Activated CD4-positive, alpha-beta T cell treated with anti-CD3 and anti-CD28 coated beads for 1 hour (primary cell): ENCODE measurements at places on chromosomes 16 and 17.

DNA sequence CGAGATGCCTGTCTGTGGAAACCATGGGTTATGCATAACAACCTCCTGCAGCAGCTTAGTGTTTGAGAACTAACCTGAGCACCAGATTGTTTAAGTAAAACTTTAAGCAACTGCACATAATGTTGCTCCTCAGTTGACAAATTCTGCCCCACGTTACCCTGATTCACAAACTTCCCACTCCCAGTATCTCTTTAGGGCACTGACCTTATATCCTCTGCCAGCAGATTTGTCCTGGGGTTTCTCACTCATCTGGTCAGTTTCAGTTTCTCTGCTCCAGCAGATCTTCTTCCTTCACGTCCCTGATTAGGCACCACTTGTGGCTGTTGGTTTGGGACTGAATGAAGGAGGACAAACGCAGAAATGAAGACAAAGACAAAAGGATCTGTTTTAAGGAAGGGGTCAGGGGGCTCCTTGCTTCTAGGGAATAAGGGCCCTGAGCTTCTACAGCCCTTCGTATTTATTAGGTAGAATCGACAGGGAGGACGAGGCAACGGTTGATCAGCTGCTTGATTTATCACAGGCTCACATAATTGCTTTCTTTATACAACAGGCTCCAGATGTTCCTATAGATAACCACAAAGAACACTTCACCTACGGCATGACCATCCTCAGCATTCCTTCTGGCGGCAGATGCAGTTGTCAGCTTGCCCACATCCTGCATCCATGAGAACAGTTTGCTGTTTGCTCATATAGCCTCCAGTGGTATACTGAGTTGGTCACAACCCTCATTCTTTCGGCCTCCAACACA is 13.5 kb upstream of the ZNF689 start:
- DNase-seq, result no peak

GRCh38 chr17:1164935-1165556 is 14.7 kb downstream of the ABR start:
- no peak for DNase-seq

GRCh38 chr16:85391769-85392583 is 221.1 kb upstream of the GSE1 start:
- no peak for DNase-seq

DNA sequence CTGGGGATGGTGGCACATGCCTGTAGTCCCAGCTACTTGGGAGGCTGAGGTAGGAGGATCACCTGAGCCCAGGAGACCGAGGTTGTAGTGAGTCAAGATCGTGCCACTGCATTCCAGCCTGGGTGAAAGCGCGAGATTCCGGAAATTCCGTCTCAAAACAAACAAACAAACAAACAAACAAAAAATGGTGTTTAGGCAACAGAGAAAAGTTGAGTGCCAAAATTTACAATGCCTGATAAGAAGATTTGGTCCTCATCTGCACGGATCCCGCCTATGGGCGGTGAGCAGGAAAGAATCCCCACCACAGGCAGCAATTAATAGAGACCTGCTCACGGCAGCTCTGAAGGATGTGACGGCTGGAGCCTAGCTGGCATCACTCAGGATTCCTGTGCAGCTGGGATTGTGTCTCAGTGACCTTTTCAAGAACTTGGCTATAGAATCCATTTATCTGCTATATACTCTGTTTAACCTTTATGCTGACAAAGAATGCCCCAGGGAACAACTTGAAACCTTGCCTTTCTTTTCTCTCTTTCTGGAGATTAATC is 14.0 kb upstream of the TEX2 start:
- DNase-seq, result no peak

DNA sequence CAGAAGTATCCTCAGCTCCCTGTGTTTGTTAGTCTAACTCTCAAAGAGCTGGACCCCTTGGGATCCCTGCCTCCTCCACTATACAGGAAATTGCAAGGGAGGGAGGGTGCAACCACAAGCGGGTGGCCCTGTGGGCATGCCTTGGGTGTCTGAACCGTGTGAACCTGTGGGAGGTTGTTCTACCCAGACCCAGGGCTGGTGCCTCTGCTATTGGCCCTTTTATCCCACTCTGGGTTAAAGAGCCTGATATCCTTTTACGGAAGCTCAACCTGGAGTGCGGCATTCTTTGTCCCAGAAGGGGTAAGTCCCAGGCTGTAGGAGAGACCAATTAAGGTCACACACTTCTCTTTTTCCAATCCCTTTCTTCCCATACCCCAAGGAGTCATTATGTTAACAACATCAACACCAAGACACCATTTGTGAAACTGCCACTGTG is 53.4 kb downstream of the ARSG start:
- DNase-seq, result peak; percentile 15

- DNase-seq, result no peak
Measured at GRCh38 chr16:13795131-13795530, 124.8 kb upstream of the ERCC4 start.

- DNase-seq, result no peak
Measured at GRCh38 chr16:84119368-84119767, 2.6 kb upstream of the MBTPS1 start.

DNA sequence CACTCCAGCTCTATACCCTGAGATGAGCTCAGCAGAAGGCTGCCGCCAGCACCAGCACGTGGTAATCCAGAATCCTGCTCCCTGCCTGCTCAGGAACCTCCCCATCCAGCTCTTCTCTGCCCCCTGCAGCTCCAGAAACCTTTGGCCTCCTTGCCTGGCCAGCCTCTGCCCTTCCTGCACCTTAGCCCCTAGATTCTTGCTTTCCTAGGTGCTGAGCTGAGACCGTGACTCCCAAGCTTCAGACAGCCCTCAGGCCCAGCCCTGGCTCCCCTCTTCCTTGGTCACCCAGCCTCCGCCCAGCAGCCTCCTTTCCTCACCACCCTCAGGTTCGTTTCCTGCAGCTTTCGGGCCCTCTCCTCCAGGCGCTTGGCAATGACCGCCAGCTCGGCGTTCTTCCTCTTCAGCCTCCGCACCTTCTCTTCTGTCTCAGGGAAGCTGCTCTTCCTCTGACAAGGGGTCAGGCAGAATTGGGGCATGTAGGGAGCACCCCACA is 2.6 kb downstream of the TSPOAP1 start:
- peak; percentile 12 for DNase-seq

DNA sequence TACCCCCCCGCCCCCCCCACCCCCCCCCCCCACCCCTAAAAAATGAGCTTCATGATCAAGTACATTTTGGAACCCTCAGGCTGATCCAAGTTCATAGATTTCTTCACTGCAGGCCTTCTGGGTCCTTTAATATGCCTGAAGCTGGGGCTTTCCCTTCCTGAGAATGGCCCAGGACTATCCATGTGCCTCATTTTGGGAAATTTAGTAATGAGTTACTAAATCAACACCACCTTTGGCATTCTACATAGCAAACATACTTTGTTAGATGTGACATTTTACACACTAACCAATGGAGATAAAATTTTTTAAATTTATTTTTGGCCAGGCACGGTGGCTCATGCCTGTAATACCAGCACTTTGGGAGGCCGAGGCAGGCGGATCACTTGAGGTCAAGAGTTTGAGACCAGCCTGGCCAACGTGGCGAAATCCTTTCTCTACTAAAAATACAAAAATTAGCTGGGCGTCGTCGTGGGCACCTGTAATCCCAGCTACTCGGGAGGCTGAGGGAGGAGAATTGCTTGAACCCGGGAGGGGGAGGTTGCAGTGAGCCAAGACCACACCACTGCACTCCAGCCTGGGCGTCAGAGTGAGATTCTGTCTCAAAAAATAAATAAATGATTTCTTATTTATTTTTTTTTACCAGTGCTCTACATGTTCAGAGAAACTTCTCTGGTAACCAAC is 14.0 kb downstream of the HERPUD1 start:
- DNase-seq, result no peak

GRCh38 chr16:85396879-85397871 is 215.9 kb upstream of the GSE1 start:
- no peak for DNase-seq

DNA sequence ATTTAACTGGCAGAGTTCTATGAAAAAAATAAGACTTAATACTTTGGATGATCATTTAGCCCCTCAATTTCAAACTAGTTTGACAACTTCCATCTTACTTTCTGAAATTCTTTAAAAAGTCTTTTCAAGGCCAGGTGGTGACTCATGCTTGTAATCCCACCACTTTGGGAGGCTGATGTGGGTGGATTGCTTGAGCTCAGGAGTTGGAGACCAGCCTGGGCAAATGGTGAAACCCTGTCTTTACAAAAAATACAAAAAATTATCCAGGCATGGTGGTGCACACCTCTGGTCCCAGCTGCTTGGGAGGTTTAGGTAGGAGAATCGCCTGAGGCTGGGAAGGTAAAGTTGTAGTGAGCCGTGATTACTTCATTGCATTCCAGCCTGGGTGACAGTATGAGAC is 154.4 kb downstream of the TANC2 start:
- no peak for DNase-seq

- no peak for DNase-seq
Measured at GRCh38 chr16:51756447-51757123, 605.5 kb upstream of the SALL1 start.

DNA sequence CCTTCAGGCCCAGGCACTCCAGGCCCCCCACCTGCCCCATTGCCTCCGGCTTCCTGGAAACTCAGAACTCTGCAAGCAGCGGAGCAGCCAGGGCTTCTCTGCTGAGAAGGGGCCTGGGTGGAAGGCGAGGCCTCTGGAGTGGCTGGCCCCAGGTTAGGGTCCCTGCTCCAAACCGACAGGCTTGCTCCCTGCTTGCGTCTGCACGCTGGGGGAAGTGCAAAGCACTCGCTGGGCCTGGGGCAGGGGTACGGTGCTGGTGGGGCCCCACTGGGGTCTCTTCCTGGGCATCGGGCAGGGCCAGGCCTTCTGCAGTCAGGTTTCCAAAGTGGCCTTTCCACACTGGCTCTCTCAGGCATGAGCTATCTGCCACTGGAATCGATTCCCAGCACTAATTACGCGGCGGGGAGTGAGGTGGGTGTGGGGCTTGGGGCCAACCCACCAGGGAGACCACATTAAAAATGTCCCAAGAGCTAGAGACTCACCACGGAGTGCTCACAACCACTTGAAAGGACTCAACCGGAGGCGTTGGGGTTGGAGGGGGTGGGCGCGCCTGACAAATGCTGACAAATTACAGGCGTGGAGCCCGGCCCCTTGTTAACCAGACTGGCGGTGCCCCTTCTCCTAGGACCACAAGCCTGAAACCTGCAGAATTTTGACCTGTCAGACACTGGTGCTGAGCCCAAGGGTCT is 17.9 kb downstream of the FAM83G start:
- no peak for DNase-seq

DNA sequence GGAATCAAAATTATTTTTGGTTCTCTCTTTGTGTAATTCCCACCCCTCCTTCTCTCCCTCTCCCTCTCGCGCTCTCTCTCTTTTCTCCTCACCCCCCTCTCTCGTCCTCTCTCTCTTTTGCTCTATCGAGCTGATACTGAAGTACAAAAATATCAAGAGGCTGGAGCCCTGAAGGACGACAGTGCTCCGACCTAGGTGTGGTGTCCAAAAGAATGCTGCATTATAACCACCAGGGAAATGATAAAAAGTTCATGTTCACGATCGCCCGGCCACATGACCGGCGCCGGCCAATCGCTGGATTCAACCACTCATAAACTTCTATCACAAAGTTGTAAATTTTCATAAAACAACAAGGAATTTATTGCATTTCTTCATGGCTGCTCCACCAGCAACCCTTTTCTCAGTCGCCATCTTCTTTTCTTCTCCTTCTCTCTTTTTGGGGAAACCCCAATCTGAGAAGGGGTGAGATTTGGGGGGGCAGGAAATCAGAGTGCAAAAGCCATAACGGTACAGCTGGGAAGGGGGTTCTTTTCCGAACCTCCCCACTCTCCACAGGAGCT is at the start of gene HOXB6:
Gene HOXB6, minus strand, starts transcription at position 217 of the 560 bp plus-strand sequence. CDS start 6,836 bp downstream, outside the sequence.
- DNase-seq, result no peak

- DNase-seq, result no peak
Measured at GRCh38 chr16:35792516-35793285, 2333.3 kb downstream of the TP53TG3F start.

DNA sequence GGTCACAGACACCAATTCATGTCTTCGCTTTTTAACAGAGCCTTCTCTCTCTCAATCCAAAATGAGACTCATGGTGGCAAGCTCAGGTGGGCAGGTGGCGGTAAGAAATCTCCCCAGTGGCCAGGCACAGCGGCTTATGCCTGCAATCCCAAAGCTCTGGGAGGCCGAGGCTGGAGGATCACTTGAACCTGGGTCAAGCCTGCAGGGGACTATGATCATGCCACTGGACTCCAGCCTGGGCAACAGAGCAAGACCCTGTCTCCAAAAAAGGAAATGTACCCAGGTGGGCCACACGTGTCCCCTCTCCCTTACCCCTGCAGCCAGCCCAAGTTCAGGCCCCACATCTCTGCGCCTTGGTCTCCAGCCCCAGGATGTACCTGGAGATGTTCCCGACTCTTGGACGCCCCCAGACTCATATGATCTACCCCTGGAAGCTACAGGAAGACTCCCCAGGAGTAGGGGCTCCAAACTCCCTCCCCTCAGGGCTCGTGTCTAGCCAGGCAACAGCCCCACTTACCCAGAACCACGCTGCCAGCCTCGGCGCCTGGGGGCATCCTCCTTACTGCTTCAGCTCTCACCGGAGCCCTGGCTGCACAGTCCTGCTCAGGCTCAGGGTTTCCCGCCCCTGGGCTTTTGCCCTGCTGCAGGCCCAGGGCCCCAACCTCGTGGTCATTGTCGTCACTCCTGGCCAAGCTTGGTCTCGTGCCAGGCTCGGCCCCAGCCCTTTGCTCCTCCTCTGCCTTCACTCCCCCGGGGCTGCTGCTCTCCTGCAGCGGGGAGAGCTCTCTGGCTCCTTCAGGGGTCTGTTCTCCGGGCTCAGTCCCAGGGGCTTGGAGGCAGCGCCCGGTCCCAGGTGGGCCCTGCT is 16.2 kb downstream of the MYLK3 start:
- DNase-seq, result no peak

DNA sequence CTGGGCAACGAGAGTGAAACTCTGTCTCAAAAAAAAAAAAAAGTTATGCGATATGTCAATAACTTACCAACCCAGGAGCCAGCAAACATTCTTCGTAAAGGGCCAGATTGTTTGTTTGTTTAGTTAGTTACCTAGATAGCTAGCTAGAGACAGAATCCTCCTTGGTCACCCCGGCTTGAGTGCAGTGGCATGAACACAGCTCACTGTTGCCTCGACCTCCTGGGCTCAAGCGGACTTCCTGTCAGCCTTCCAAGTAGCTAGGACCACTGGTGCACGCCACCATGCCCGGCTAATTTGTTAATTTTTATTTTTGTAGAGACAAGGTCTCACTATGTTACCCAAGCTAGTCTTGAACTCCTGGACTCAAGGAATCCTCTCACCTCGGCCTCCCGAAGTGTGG is 113.0 kb downstream of the LITAF start:
- DNase-seq, result no peak

DNA sequence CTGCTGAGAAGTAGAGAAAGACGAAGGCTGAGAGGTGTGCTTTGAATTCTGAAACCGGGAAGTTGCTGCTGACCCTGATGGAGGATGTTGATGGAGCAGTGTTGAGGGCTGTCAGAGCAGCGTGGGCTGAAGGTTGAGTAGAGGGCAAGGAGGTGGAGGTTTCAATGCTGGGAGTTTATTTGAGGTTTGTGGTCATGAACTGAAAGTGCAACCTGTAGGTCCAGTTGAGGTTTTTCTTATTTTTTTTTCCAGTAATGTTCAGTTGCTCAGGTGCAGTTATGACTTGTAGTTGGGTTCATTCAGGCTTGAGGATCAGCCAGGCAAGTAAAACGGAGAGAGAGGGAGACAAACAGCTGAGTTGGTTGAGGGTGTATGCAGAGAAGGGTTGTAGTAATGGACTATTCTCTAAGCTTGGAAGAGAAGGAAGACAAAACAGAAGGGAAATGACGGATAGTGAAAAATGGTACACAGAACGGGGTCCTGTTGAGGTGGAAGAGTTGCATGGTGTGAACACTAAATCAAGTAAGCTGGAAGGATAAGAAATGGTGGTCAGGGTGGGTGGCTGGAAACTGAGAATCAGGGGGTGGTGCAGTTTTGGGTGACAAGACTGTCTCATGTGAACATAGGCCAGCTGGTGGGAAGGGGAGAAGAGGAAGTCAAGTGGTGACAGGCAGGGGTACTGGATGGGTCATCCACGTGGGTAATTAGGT is 8.7 kb upstream of the UBE2G1 start:
- no peak for DNase-seq
